ENCODE measurements at places on chromosomes 6 and 20.

DNA sequence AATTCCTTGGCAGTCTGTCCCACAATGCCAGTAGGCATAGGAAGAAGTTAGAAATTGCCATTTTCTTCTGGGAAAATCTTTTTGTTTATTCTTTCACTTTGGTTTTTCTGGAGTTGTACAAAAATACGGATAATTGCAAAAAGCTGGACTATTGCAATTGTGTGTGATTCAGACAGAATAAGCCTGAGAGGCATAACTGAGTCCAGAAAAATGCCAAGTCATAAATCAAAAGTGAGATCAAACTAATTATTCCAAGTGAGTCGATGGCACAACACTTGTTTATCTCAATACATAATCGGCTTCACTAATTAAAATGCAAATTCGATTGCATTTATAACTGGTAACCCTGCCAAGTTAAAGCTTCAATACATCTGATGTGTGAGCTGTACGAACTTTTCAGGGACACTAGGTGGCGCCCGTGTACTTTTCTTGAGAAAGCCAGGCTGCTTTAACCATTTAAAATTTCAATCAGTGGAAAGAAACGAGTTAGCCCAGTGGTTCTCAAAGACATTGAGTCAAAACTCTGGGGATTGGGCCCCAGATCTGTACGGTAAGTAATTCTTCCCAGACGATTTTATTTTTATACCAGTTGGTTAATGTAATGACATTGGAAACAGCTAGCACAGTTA is 102.6 kb downstream of the LAMP5 start:
- DNase-seq = peak; percentile 44

GRCh38 chr20:20638878-20639277 is 73.6 kb downstream of the RALGAPA2 start:
- DNase-seq = no peak

GRCh38 chr6:91317247-91317835 is 730.5 kb upstream of the MAP3K7 start:
- no peak for DNase-seq

GRCh38 chr20:5691918-5692618 is 58.1 kb upstream of the SHLD1 start:
- DNase-seq = no peak

GRCh38 chr6:108561742-108562502 is 1.2 kb downstream of the FOXO3 start:
- peak; percentile 56 for DNase-seq

DNA sequence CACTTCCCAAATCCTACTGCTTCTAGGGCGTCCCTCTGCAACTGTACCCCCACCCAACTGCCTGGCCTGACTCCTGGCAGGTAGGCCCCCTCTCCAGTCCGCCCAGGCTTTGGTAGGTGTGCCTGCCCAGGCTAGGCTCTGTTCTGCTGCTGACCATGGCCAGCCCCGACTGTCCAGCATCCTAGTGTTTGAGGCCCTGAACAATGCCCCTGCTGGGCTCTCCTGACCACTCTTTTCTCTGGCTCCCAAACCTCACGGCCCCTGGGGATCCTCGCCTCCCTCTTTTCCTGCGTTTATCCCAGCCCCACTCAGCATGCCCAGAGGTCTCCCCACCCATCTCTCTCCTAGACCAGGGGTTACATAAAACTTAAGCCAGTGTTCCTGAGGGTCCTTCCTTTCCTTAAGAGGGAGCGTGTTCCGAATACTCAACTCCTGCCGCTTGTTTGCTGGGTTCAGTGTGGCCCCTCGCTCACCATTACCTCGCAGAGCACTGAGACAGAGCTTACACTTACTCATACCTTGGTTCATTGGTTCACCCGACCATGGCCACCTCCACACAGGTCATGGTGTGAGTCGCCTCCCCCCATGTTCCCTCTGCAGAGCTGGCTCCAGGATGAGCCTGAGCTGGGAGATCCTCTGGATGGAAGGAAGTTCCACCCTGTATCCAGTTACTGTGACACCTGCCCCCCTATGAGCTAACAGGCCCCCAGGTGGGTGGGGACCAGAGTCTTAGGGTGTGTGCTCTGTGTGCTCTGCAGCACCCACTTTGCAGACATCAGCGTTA is 21.0 kb upstream of the MYT1 start:
- no peak for DNase-seq

DNA sequence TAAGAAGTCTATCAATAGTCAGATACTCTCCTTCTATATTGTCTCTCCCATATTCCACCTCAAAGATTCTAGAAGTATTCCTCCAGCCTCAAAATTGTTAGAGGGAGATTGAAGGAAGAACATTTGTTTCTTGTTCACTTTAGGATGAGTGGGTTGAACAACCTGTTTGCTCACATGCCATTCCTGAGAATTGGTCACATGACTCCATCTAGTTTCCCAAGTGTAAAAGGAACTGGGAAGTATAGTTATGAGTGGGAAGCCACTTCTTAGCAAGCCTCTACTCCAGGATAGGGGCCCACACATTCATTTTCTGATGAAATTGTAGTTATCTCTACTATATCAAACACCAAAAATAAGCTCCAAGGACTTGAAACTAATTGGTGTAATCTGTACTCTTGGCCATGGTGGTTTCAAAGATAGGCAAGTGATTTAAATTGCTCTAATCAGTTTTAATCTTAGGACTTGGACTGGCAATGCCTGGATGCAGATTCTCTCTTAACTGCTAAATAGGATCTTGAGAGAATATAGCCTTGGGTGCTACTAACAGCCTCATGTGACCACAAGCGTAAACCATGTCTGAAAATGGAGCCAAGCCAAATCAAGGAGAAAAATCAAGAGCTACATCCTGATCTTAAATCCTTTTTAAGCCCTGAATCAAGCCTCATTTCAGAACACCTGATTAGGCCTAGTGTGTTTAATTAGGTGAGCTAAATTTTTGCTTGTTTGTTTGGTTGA is 758.7 kb upstream of the MAN1A1 start:
- DNase-seq = peak; percentile 2

DNA sequence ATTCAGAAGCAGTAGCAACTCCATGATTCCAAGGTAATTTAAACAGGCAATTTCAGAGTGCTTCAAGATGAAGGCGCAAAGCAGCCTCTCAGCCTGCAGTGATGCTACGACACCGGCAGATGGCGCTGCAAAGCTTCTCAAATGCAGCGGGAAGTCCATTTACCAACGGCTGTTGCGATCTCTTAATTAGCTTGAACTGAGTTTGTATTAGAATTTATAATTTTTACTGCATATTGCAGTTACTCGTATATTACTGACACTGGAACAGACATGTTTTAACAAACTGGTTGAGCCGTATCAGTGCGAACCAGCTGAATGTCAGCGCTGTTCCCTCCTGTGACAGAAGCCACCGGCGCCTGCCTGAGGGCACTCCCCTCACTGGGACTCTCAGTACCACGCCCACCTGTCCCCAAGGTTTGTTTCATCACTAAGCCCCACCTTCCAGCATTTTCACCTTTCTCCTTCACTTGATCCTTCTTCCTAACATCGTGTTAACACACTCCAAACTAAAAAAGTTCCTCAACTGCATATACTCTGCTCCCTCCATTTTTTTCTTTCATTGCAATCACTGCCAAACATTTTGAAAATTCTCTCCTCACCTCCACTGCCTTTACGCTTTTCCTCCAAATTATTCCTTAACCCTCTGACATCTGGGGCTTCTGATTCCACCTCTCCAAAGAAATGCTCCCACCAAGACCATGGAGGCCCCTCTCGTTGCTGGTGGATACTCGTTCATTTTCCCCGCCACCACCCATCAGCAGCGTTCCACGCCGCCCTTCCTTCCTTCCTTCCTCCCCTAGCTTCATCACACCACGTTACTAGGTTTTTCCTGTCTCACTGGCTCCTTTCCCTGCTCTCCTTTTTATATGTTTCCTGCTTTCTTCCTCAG is 14.5 kb downstream of the GNL1 start:
- peak; percentile 94 for DNase-seq

DNA sequence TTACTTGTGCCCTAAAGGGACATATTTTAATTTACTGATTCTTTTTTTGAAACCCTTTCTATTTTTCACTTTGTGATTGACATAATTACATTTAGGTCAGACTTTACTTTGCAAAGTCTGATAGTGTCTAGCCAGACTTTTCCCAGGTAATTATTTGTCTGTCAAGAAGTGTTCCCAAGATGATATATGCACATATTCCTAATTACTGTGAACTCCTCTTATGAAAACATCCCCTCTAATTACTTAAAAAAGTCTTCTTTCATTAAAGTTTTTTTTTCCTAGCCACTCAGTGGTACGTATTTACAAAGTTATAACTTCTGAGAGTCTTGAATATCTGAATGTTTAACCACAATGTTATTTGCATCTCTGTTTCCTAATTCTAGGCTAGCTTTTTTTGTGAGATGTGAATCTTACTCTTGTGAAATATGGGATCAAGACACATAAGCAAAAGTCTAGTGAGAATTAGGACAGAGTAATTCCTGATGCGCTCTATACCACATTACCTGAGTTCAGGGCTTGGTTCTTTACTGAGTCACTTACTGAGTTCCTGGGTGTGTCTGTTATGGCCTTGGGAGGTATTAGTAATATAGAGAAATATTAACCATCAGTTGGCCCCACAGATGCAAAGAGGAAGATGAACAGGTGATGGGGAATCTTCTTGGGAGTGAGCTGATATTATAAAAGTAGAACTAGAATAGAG is 27.9 kb downstream of the FAM83B start:
- DNase-seq = no peak

GRCh38 chr20:57261457-57262251 is 4.8 kb downstream of the BMP7 start:
- no peak for DNase-seq

DNA sequence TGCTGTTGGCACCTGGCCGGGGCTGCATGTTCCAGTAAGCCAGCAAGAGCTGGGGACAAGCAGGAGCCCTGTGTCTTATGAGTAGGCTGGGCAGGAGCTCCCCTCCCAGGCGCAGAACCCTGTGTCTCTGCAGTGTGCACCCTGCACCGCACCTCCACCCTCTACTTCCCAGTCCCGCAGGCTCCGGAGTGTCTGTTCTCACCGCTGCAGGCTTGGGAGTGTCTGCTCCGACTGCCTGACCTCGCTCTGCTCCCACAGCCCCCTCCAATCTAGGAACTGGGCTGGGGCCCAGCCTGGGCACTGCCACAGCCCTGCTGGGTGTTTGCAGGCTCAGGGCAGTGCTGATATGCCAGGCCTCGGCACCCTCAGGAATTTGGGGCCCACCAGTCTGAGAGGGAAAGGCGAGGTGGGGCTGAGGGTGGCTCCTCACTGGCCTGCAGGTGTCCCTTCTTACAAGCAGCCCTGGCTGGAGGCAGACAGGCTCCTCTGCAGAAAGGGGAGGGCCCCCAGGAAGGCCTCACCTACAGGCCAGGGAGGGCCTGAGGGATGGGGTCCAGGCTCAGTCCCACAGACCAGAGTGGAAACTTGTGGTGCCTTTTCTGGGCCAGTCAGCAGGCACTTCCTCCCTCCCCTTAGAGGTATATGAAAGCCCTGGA is 871.6 kb upstream of the GJE1 start:
- no peak for DNase-seq

GRCh38 chr6:162488444-162488843 is 239.1 kb downstream of the PRKN start:
- DNase-seq = no peak

Measured in ELF-1 (cell line).